Transverse colon (tissue), 4 donors: ENCODE measurements at places on chromosomes 1 and 21.

- DNase-seq: no peak
Measured at GRCh38 chr1:68799096-68799495, 302.2 kb upstream of the DEPDC1 start.

DNA sequence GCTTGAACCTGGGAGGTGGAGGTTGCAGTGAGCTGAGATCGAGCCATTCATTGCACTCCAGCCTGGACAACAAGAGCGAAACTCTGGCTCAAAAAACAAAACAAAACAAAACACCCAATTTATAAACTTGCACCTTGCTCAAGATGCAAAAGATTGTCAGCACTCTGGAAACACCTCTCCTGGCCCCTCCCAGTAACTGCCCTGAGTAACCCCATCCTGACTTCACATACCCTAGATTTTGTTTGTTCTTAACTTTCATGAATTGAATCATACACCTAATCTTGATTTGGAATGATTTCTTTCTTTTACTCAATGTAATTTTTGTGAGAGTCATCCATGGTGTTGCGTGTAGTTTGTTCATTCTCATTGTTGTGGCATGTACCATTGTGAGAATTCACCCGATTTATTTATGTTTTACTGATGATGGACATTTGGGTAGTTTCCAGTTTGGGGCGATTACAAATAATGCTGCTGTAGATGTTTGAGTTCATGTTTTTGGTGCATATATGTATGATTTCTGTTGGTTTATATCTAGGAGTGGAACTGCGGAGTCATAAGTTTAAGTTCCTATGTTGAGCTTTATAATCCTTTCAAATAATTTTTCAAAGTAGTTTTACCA lies 10.4 kb downstream of the NECAP2 start:
- no peak for DNase-seq

GRCh38 chr1:203556047-203556851 lies 62.3 kb downstream of the OPTC start:
- DNase-seq: peak; percentile 32

GRCh38 chr1:192691041-192691440 lies 55.1 kb downstream of the RGS13 start:
- DNase-seq: no peak

DNA sequence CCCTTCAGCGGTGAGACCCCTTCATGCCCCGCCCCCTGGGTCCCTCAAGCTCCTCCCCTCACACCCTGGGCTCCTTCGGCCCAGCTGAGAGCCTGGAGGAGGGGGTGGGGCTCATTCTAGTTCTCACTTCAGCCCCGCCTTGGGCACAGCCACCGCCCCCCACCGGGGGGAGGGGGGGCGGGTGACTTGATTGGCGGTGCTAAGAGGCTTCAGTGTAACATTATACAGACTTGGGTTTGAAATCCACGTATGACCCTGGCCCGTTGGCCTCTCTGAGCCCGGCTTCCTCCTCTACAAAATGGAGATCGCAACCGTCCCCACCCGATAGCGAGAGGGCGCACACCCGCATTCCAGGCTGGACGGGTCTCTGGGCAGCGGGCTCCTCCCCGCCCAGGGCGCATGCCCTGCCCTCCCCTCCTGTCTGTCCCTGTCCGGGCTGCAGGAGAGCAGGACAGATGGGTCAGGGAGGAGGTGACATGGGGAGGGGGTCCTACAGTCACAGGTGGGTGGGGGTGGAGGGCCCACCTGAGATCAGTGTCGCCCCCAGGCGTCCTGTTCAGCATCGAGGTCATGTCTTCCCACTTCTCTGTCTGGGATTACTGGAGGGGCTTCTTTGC lies 5.1 kb downstream of the CLCNKB start:
- DNase-seq: peak; percentile 44

DNA sequence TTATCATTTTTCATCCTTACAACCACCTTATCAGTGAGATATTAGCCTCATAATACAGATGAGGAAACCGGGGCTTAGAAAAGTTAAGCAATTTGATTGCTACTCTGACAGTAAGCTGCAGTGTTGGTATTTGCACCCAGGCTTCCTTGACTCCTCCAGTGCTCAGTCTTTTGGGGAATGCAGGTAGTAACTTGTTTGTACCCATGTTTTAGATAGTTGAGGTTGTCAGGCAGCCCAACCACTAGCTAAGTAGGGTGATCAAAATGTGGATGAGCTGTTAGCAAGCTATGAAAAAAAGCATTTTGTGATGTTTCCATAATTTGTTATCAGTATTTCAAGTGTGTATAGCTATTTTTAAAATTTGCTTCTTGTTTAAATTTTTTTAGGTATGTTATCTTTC lies 80.8 kb downstream of the SASS6 start:
- DNase-seq: no peak

GRCh38 chr21:35601211-35601610 lies 459.1 kb downstream of the SETD4 start:
- no peak for DNase-seq

- no peak for DNase-seq
Measured at GRCh38 chr21:45228171-45228641, 59.5 kb downstream of the POFUT2 start.

- DNase-seq: no peak
Measured at GRCh38 chr21:41219498-41220207, 51.7 kb downstream of the BACE2 start.

- no peak for DNase-seq
Measured at GRCh38 chr1:31775210-31775999, 11.3 kb upstream of the ADGRB2 start.

- DNase-seq: no peak
Measured at GRCh38 chr1:39737546-39738169, 1.0 kb upstream of the PPIE start.

DNA sequence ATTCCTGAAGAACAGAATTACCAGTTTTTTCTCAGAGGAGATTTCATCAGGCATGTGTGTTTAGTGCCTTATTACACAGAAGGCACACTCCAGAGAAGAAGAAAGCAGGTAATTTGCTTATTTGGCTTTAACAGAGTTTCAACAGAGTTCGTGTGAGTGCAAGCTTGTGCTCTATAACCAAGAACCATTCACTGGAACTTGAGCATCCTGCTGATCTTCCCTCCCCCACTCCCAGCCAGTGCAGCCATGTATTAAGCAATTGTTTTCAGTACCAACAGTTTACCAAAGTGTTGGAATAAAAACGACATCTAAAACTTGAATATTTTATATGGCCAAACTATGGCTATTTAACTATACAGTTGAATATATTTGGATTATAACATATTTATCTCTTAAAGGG lies 4.3 kb downstream of the MGST3 start:
- DNase-seq: no peak

GRCh38 chr21:45152265-45152746 lies 77.9 kb downstream of the ADARB1 start:
- peak; percentile 50 for DNase-seq

- DNase-seq: no peak
Measured at GRCh38 chr1:89125913-89126580, at the start of gene GBP2. GBP2 (minus strand) TSS chr1:89126114; CDS start chr1:89121966, 4,148 bp downstream.

DNA sequence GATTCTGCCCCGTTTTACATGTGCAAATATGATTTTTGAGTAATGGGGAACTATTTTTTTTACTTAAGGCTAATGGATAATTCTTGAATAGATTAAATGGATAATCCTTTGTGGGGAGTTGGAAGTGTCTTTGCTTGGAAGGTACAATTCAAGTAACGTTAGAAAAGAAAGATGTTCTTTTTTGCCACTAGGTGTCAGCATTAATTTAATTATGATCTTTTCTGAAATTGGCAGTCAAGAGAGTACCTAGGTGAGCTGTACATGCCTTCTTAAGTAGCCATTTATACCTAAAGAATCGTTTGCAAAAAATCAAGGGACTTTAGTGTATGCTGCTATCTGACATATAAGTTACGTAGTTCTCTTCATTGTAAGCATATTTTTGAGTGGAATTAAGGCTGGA lies 2.2 kb downstream of the FBXO28 start:
- DNase-seq: no peak

- no peak for DNase-seq
Measured at GRCh38 chr1:36835696-36836095, 198.6 kb downstream of the GRIK3 start.

- peak; percentile 6 for DNase-seq
Measured at GRCh38 chr21:45536301-45537081, 5.7 kb downstream of the SLC19A1 start.

DNA sequence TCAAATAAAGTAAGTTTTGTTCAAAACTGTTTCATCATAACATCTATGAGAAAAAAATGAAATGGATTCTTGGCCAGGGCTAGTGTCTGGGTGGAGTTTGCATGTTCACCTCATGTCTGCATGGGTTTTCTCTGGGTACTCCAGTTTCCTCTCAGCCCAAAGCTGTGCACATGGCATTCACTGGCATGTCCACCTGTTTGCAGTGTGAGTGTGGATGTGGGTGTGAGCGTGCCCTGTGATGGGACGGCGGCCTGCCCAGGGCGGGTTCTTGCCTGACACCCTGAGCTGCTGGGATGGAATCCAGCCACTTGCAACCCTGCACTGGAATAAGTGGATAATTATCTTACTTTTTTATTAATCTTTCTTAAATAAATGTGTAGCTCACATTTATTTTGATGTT lies 185.5 kb downstream of the RYR2 start:
- DNase-seq: no peak

DNA sequence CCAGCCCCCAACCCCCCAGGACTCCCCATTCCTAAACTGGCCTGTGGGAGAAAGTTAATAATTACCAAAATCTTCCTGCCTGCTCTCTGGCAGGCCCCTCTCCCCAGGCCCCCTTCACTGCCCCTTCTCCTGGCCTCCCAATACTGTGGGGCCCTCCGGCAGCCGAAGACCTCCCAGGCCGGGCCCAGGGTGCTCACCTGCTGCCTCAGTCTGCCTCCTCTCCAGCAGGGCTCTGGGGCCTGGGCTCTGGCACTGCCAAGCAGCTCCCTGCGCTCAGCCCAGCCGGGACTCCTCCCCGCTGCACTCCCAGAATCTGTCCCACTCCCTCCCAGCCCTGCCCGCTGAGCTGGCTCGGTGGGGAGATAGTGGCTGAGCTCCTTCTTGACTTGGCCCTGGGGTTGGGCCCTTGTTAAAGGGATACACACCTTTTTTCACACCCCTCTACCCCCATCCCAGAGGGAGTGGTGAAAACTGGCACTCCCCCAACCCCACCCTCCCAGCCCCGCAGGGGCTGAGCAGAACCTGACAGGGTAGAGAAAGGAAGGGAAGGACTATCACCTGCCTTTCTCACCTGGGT lies at the start of gene S100A16:
S100A16 (minus strand) TSS at position 383 of the 577 bp plus-strand sequence. CDS start 4,986 bp downstream, outside the sequence.
- peak; percentile 91 for DNase-seq

DNA sequence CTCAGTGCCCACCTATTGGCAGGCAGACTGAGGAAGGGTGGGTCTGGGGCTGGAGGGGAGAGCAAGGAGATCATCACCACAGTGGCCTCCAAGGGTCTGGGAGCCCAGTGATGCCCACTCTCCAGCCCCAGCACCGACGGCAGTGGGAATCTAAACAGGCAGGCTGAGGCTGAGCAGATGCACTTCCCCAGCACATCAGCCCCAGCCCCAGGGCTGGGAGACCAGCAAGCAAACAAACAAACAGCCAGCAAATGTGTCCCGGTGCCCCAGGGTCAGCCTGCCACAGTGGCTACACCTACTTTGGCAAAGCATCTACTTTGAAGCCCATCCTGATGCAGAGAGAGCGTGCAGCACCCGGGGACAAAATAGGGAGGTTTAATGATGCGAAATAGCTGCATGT lies 216.3 kb upstream of the ZC3H12A start:
- no peak for DNase-seq

DNA sequence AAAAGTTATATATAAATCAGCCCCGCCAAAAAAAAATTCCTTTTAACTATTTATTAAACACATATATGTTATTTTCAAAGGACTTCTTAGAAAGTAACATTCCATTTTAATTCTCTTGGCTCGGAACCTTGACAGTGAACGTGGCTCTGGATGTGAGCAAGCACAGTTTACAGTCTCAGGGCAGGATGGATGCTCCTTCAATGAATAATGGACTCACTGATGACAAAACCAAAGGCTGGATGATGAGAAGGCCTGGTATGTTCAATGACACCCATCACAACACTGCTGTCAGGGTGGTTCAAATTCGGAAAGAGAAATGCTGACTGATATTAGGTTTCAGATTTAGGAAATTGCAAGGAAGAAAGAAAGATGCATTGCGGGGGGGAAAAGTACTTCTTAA lies 148.8 kb downstream of the SIPA1L2 start:
- DNase-seq: no peak

- no peak for DNase-seq
Measured at GRCh38 chr1:101136739-101137138, 100.1 kb upstream of the S1PR1 start.

- no peak for DNase-seq
Measured at GRCh38 chr1:200779326-200779725, 40.6 kb downstream of the CAMSAP2 start.

DNA sequence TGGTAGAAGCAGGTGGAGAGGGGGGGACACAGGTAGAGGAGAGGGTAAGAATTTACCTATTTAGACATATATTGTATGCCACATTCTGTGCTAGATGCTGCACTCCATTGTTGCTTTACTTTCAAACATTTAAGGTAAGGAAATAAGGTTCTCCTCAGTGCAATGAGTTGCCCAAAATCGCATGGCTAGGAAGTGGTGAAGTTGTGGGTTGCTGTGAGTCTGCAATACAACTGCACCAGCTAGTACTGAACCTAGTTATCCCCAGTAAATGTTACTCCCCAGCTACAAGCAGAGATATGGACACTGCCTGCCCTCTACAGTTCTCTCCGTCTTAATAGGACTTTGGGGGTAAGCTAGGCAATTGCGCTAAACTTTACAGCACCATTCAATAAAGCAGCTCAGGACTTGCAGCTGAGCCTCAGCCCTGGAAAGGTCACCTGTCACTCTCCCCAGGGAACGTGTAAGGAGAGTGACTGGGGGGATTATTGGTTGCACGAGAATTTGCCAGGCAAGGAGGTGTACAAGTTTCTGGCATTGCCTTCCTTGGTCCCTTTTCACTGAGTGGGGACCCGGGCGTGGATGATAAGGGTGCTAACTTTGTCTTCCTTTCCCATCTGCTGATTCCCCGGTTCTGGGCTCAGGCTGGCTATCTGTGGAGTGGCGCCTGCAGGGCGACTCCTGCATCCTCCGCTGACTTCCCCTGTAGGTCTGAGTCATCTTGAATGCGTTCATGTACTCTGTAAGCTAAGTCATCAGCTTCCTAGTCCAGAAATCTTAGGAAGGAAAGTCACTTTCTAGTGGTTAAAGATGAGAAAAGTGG lies 71.3 kb upstream of the CNTN2 start:
- no peak for DNase-seq

GRCh38 chr1:175877939-175878737 lies 134.7 kb upstream of the TNR start:
- DNase-seq: no peak

GRCh38 chr1:106613068-106613467 lies 443.4 kb upstream of the PRMT6 start:
- no peak for DNase-seq

- no peak for DNase-seq
Measured at GRCh38 chr1:40404670-40405462, 31.3 kb downstream of the SMAP2 start.

DNA sequence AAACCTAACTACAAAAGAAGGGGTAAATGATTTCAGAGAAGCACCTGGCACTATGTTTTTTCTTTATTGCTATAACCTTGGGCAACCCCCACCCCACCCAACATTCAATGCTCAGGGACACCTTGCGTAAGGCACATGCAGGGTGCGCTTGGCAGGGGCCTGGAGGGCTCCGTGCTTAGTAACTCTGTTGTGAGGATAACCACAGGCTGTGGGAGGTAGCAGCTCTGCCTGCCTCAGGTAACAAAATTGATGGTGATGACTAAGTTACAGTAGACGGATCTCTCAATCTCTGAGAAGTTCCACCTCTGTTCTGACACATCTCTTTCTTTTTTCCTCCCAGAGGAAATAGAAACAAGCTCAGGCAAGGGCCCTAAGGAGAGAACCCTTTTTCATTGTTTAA lies 8.7 kb upstream of the CCN1 start:
- DNase-seq: no peak
